Left renal cortex interstitium (tissue), 4 donors: ENCODE measurements at places on chromosomes 3 and 15.

DNA sequence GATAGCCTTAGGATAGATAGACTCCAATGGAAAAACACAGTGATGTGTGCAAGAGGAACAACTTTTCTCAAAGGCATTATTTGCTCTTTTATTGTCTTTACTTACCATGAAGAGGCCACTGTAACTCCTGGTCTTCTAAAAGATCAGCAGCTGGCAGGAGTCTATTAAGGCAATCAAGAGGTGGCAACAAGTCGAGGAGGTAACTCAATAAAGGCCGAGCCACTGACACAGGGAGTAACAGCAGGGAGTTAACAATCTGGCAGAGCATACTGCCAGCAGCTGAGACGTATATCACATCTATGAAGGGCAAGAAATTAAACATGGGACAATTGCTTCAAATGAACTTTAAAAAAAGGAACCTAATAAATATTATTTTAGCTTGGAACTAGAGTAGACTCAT lies 106.2 kb downstream of the HERC1 start:
- no peak for DNase-seq

- no peak for DNase-seq
Measured at GRCh38 chr3:185207931-185208746, 45.7 kb downstream of the EHHADH start.

GRCh38 chr3:46389306-46389705 lies 17.6 kb downstream of the CCR5AS start:
- no peak for DNase-seq

DNA sequence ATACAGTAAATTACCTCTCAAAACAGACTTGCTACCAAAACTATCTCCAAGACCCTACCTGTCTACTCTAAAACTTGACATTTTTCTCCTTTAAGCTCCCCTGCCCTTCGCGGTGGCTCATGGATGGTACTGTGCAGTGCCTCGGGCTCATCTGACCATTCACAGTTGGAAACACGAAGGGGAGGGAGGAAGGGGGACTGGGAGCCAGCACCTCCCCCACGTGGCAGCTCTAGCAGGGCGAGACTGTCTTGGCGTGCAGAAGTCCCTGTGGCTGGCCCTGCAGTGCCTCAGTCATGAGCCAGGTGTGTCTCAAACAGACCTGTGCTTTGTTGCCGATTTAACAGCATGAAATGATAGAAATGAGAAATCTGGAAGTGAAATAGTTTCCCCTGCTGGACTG lies 372.0 kb downstream of the GABRG3 start:
- DNase-seq, result no peak

- no peak for DNase-seq
Measured at GRCh38 chr3:3281024-3281423, 101.5 kb upstream of the CRBN start.

GRCh38 chr3:24490151-24490550 lies 4.5 kb downstream of the THRB start:
- no peak for DNase-seq

DNA sequence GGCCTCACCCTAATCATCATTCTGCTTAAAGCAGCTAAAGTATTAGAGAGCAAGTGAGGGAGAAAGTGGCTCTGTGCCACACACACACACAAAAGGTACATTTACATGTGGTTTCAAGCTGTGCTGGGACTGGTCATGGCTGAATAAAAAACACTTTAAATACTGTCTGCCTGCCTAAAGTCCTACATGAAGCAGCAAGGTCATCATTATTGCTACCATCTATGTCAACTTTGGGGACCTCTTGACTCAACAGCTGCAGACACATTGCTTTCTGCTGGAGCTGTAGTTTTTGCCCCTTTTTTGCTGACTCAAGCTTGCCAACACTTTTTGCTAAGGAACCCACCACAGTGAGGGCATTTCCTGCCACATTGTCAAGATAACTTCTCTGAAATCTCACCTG lies 1237.9 kb downstream of the ROBO2 start:
- no peak for DNase-seq

- DNase-seq, result no peak
Measured at GRCh38 chr3:71281280-71281679, 302.2 kb downstream of the FOXP1 start.

GRCh38 chr15:20356444-20356910 lies 185.1 kb downstream of the GOLGA6L6 start:
- no peak for DNase-seq

DNA sequence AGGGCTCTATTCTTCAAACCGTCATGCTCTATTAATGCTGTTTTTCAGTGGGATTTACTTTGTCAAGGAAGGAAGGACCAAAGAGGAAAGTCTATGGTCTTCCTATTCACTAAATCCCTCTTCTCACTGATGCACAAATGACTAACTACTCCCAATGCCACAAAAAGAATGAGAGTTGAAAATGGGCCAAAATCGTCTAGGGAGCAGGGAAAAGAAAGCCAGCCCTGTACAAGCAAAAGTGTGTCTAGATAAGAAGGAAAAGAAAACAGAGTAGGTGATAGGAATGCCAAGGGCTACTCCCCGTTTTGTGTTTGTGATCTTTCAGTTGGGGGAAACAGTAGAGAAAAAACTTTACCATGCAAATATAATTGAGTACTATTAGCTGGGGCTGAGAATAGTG lies 97.2 kb upstream of the TMCO5A start:
- no peak for DNase-seq

DNA sequence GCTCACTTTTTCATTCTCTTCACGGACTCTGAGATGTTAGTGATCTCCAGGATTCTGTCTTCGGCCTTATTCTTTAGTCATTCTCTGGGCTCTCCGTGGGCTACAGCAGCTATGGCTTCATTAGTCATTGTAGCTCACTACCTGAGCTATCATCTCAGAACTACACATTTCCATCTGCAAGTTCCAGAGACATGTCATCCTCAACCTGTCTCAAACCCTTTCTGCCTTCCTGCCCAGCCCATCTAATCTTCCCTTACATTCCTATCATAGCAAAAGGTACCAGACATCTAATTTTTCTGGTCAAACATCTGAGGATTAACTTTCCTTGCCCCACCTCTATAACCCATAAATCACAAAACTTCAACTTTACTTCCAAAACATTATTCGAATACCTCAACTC lies 13.2 kb downstream of the TSPAN3 start:
- no peak for DNase-seq

GRCh38 chr3:111539351-111540331 lies 2.4 kb upstream of the CD96 start:
- DNase-seq, result no peak

- DNase-seq, result no peak
Measured at GRCh38 chr3:106830334-106830733, 546.9 kb upstream of the CCDC54 start.

DNA sequence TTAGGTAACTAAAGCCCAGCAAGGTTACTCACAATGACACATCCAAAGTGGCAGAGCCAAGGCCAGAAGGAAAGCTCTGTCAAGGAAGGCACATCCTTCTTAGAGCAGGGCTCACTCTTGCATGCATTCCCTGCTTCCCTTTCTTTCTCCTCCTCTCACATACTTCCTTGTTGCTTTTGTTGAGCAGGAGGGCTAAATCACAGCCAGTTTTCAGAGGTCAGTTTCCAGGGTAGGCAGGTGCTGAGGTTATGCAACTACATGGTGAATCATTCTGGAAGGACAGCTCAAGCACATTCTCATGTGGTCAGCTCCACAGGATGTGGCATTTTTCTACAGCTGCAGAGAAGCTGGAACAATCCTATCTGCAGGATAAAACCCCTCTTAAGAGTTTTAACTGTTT lies 275.6 kb downstream of the ZNF621 start:
- DNase-seq, result no peak

- no peak for DNase-seq
Measured at GRCh38 chr3:138284079-138284478, 45.6 kb downstream of the NME9 start.

GRCh38 chr3:67401921-67402320 lies 252.5 kb downstream of the SUCLG2 start:
- no peak for DNase-seq

- DNase-seq, result no peak
Measured at GRCh38 chr3:33111581-33111980, 2.2 kb upstream of the CRTAP start.

GRCh38 chr15:70710714-70711113 lies 52.6 kb downstream of the UACA start:
- no peak for DNase-seq

DNA sequence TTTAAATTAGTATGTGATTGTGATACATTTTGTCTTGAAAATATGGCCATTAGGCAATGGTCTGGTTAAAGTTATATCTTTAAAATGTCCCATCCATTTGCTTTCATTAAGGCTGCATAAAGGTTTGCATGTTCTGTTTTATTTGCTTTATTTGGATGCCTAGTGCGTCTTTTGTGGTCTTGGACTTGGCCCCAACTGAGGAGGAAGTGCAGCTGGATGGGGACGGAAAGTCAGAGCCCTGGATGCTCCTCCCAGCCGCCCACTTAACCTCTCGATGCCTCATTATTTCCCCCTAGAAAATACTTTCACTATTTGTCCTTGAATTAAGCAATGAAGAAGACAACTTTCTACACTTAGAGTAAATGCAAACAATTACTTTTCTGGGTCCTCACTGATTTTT lies 898.2 kb downstream of the MCTP2 start:
- DNase-seq, result no peak

DNA sequence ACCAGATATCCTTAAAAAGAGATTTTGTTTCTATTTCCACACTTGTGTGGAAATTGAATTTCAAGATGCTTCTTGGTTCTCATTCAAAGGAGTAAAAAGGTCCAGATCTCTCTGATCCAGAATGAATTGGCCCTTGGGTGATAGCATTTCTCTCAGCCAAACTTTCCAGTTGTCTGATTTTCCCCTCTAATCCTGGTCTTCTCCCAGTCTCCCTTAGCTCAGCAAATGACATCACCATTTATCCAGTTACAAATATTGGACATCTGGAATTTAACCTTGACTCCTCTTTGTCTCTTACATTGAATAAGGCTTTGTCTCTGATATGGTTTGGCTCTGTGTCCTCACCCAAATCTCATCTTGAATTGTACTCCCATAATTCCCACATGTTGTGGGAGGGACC lies 10.2 kb upstream of the FGF7 start:
- no peak for DNase-seq

- no peak for DNase-seq
Measured at GRCh38 chr15:70142322-70143191, 44.8 kb upstream of the TLE3 start.

- no peak for DNase-seq
Measured at GRCh38 chr3:158774965-158775364, 26.9 kb upstream of the MFSD1 start.

- no peak for DNase-seq
Measured at GRCh38 chr3:65776494-65776893, 262.2 kb downstream of the MAGI1 start.

DNA sequence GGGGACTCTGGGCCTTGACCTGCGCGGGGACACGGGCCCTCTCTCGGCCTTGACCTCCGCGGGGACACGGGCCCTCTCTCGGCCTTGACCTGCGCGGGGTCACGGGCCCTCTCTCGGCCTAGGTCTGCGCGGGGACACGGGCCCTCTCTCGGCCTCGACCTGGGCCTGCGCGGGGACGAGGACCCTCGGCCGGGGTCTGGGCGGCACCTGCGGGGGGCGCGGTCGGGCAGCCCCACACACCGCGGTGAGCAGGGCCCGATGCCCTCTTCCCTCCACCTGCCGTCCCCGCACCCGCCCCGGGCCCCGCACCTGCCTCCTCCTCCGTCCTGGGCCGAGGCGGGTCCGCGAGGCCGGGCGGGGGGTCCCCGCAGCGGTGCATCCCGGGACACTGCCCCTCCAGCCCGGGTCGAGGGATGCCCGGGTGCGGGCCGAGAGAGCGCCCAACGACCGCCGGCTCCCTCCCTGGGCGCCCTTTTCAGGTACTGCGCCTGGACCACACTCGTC lies 15.6 kb upstream of the CERS3 start:
- DNase-seq, result no peak

DNA sequence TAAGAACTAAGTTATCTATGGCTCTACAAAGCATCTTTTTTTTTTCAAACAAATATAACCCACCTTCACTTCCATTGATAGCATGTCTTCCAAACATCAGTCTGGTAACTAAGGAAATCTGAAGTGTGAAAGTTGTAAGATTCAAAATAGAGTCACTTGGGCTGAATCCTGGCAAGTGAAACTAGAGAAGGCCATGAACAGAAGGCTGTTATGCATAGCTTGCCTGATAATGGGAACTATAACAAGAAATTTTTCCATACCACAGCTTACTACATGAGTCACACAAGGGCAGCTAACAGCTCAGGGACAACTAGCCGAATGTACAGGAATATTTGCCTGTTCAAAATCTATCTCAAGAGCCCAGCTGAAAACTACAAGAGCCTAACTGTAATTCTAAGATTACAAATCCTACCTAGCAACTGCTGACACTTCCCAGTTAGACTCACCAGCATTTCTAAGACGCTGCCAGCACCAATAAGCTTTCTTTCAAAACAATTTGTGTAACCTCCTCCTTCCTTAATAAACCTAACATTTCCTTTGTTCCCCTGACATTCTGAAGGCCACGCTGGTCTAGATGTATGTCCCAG lies 1066.5 kb downstream of the PLOD2 start:
- no peak for DNase-seq

DNA sequence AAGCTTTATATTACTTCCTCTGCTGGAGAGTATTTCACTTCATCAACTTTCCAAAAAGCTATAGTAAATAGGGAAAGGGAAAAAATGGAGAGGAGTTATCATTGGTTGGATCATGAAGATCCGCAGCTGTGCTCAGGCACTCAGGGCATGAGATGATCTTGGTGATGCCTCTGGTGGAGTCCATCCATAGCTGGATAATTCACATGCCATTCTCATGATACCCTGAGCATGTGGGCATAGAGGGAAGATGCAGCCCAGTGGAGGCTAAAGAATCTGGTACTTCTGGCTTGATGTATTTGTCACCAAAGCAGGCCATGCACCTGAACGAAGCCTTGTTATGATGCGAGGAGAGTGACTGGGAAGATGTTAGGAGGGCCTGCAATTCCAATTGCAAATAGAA lies 150.2 kb downstream of the CHST2 start:
- DNase-seq, result no peak

- DNase-seq, result peak; percentile 12
Measured at GRCh38 chr3:161273589-161274218, 52.6 kb downstream of the NMD3 start.

DNA sequence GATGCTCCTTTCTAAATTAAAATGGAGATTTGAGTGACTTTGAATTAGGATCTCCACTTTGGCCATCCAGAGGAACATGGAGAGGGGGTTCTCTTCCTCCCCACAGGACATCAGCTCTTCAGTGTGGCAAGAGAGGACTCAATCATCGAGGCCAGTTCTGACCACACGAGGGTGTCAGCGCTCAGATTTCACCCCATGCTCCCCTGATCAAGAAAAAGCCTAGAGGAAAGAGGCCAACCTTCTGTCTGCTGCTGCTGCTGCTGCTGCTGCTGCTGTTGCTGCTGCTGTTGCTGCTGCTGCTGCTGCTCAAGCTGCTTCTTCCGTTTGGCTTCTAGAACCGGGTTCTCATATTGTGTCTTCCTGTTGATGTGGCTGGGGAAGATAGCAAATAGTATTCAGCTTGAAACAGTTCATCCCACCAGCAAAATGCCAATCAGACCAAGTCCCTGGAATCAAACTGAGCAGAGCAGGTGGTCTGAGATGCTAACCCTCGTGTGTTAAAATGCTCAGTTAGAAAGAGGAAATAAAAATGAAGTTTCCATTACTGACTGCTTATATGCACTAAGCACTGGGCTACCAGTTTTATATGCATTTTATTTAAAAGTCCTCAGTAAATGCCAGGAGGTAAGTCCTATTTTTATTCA lies 599.0 kb downstream of the MAGI1 start:
- peak; percentile 62 for DNase-seq

GRCh38 chr3:44036850-44037249 lies 204.8 kb upstream of the TOPAZ1 start:
- no peak for DNase-seq

GRCh38 chr3:167716920-167717319 lies 17.8 kb downstream of the PDCD10 start:
- no peak for DNase-seq

GRCh38 chr3:73683706-73684105 lies 59.0 kb upstream of the PDZRN3 start:
- no peak for DNase-seq
